ENCODE measurements at places on chromosomes 1 and 21.

- no peak for DNase-seq
These were observed 346.2 kb upstream of the LRRC7 start for GRCh38 chr1:69221524-69221923.

DNA sequence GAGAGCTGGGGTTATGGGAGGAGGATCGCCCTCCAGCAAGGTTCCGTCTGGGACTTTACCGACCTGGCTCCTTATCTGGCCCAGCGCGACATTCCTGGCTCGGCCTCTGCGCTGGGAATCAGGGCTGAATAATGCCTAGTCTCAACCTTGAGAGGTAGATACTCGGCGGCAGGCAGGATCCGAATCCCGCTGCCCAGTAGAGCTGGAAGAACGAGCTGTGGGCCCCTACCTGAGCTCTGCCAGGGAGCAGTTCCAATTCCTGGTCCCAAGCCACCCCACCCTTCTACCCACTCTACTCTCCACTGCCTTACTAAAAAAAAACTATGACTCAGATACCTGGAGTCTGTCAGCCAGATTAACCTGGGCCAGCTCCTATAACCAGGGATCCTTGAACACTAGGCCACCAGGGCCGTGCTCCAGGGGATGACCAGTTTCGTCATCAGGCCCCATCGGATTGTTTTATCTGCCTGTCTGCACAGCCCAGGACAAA is 53.6 kb downstream of the RHBG start:
- no peak for DNase-seq

GRCh38 chr1:93749894-93750301 is 68.3 kb upstream of the BCAR3 start:
- DNase-seq, result no peak

DNA sequence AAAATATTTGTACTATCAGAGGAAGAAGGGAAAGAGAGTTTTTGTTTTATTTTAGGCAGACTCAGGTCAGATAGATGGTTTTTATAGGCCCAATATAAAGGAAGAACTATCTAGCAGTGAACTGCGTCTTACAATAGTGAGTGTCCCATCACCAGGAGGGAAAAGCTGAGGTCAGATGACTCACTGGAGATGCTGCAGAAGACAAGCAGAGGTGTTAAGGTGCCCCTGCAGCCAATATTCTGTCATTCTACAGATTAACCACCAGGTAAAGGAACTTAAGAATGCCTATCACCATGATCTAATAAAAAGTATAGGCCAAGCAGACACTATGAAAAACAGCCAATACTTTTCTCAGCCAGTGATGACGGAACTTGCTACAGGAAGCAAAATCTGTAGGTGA is 29.6 kb downstream of the IVNS1ABP start:
- DNase-seq, result no peak

DNA sequence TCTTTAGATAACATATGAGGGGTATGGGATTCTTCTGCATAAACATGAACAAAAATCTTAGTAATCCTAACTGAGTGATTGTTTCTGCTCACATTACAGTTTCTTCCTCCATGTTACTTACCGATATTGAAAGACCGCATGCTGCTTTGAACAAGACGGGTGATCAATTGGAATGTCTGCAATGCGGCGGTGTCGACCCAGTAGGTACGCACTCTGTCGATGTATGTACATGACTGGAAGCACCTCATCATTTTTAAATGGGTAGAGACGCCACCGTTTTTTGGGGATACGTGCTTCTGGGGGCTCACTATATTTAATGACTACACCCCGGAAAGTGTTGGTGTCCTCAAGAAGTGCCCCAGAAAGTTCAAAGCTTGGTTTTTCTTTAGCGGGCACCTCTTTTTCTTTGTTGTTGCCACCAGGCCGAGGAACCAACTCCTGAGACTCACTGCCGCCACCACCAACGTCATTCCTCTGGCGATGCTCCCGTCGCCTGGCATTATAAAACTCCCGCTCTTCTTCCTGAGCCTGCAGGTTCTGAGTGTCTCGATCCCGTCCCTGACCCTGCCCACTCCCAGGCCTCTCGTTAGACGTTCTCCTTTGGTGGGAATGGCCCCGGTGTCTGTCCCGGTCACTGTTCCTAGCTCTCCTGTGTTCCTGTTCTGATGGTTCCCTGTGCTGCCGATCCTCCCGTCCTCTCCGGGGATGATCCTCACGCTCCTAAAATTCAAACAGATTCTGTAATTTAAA is 13.9 kb downstream of the SNIP1 start:
- DNase-seq, result no peak

DNA sequence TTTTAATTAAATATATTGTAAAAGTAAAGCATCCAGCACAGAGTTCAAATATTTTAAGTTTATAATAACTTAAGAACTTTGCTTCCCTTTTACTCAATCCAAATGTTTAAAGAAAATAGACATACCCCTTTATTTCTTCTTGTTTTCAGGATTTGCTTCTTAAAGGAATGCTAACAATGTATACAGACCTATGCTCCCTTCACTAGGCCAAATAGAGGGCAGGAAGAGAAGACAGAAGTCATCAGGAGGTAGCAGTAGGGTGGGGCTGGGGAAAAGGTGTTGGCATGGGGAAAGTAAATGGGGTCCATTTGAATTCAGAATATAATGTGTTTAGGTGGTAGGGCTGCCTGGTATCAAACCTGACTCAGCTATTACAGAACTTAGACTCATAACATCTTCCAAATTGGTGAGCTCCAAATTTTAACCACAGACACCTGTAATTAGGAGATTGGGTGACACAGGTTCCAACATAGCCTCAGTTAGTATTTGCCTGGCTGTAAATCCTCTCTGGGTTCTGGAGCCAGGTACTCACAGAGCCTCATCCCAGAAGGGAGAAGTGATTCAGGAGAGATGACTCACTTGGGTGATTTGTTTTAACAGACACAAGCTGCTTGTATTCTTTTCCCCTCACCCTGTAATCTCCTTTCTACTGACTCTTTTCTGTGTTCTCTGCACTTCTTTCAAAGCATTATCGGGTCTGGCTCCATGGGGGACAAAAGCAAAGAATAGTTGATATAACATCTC is 60.1 kb upstream of the DUSP10 start:
- no peak for DNase-seq

All from nucleus accumbens (tissue), 56 donors.